ENCODE measurements at places on chromosomes 1 and 21.

GRCh38 chr1:35229587-35230360, 36.8 kb upstream of the SFPQ start:
- no peak for DNase-seq

GRCh38 chr1:26483980-26484379, 11.7 kb downstream of the HMGN2 start:
- DNase-seq: no peak

DNA sequence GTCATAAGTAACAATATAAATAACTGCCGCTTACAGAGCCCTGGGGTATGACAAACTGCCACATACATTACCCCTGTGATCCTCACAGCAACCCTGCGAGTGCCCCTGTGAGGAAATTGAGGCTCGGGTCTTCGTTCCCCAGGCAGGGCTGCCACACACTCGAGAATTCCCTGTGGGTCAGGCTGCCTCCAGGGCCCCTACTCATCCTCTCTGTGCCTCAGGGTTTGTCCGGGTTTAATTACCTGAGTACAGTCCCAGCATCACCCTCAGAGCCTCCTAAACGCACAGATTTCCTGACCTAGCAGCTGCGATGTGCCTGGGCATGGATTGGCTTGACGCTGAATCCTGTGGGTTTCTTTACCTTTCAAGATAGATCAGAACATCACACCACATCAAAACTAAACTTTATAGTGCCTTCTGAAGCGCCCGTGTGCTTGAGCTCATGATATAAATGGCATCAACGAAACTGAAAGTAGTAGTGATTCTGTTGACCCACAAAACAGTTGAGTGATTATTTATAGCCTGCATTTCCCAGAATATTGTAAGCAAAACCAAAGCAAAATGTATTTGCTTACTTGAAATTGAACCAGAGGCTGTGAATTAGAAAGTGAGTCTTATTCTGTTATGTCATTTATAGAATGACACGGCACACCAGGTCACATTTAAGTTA, 14.0 kb downstream of the SLC37A1 start:
- DNase-seq: peak; percentile 50

GRCh38 chr21:22277341-22277740, 1279.1 kb downstream of the NCAM2 start:
- no peak for DNase-seq

- no peak for DNase-seq
Measured at GRCh38 chr1:20124456-20125057, 5.2 kb upstream of the PLA2G2D start.

GRCh38 chr1:178098262-178098661, 4.4 kb downstream of the RASAL2 start:
- DNase-seq: no peak

DNA sequence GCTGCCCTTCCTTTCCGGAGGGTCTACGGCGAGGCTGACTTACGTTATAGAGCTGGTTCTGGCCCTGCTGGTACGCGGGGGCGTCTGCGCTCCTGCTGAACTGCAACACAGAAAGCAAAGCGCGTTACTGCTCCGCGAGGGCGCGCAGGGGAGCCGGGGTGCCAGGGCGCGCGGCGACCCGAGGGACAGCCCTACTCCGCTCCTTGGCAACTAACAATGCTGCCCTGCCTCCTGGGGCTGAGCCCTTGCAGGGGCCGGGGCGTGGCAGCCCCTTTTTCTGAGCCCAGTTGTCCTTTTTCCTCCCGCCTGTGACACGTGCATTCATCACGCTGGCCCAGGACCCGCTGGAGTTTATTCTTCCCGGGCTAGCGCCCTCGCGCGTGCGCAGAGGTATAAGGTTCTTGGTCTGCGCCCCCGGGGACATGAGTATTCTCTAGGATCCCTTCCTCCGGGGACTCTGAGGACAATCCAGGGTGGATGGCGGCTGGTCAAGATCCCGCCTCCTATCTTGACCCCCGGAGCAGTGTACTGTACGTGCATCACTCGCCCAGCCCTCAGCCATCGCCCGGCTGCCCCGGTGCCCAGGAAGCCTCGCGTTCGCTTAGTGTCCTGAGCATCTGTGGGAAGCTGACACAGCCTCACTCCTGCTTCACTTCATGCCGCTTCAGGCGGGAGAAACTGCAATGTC, 78.9 kb downstream of the CD247 start:
- peak; percentile 47 for DNase-seq

DNA sequence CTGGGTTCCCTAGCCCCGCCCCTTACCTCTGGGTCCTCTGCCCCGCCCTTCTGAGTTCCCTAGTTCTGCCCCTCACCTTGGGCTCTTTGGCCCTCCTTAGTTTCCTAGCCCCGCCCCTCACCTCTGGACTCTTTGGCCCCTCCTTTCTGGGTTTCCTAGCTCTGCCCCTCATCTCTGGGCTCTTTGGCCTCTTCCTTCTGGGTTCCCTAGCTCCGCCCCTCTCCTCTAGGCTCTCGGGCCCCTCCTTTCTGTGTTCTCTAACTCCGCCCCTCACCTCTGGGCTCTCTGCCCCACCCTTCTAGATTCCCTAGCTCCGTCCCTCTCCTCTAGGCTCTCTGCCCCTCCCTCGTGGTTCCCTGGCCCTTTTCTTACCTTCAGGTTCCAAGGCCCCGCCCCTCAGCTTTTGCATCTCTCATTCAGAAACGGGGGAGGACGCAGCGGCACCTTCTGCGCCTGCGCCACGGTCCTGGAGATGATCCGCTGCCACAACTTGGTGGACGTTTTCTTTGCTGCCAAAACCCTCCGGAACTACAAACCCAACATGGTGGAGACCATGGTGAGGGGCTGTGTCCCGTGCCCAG, 88.5 kb downstream of the PTPRU start:
- no peak for DNase-seq

DNA sequence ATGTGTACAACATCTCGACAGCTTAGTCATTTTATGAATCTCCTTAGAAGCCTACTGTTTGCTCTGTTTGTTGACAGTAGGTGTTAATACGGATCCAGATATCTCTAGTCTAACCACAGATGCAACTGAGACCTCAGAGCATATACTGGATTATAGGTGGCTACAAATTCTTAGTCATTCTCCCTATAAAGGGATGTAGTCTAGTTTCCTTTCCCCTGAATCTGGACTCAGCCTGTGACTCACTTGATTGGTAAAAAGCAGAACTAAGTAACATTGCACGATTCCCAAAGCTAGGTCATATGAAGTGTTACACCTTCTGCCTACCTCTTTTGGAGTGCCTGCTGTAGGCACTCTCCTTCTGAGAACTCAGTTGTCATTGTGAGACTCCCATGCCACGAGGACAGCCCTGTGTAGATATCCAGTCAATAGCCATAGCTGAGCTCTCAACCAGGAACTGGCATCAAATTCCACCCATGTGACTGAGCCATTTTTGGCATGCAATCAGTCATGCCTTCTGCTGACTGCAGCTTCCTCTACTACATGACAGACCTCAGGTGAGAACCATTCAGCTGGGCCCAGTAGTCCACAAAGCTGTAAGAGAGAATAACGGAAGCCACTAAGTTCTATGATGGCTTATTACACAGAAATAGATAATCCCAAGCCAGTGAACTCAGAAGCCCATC, 135.9 kb upstream of the CHRM3 start:
- no peak for DNase-seq

- DNase-seq: no peak
Measured at GRCh38 chr1:155892796-155893195, 18.4 kb downstream of the RIT1 start.

- DNase-seq: peak; percentile 59
Measured at GRCh38 chr21:36104317-36105300, 30.3 kb upstream of the CBR3 start.

DNA sequence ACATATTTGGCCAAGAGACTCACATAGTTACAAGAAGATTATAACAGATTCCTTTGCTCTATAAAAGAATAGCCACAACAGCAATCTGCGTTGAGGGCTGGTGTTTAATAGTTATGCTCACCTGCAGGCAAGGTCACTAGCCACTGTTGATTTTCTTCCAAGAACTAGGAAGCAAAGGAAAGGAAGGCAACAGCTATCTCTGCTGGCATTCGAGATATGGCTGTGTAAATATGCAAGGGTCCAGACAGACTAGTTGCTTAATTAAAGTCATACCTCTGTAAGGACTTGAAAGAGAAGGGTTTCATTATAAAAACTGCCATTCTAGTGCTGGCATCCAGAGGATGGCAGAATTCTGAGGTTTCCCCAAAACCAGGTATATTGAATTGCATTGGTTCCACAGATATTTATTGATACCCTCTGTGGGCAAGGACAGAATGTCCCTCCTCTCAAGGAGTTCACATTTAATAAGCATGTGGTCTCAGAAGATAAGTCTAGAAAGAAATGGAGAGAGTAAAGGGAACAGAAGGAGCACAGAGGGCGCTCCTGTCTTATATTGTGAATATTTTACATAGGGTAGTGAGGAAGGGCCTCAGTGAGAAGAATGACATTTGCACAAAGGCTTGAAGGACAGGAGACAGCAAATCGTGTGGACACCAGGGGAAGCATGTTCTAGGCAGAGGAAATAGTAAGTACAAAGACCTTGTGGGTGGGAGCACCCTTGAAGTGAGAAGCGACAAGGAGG, 23.6 kb upstream of the PLEKHA6 start:
- DNase-seq: peak; percentile 2

- no peak for DNase-seq
Measured at GRCh38 chr1:16189003-16189402, 23.4 kb downstream of the ARHGEF19 start.

DNA sequence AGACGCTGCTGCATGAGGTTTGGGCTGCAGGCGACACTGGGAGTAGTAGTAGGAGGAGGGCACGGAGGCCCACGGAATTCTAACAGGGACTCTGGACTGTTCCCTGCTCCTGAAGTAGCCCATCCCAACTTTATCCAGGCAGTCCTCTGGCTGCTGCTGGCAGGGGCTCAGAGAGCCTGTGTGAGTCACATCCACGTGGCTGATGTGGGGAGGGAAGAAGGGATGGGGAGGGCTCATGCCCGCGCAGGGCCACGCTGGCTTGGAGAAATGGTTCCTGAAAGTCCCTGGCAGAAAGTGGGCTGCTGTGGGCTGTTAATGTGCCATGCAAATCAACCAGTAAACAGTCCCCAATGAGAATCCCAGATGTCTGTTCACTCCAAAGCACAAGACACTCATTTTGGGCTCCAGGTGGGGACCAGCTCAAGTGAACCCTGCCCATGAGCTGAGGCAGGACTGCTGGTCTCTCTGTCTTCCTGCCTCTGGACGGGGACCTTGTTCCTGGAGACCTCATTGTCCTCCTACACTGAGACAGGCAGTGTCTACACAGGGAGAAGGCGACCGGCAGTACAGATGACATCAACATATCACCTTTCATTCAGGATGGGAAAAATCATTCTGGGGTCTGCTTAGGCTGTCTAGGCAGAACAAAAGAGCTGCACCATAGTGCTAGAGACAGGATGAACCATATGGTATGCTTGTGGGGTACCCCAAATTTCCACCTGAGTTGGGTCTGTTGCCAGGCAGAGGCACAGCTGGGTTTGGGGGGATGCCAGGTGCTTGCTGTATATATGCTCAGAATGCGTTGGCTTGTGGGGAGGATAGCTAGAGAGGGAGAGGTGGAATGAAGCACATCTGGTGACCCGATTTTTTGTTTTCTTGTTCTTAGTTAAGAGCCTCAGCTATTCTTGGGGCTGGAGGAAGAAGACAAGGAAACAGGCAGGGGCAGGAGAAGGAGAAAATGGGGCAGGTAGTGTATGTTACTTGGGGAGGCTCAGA, 57.9 kb upstream of the FMOD start:
- no peak for DNase-seq

GRCh38 chr1:107668762-107669161, 296.2 kb downstream of the VAV3 start:
- no peak for DNase-seq

DNA sequence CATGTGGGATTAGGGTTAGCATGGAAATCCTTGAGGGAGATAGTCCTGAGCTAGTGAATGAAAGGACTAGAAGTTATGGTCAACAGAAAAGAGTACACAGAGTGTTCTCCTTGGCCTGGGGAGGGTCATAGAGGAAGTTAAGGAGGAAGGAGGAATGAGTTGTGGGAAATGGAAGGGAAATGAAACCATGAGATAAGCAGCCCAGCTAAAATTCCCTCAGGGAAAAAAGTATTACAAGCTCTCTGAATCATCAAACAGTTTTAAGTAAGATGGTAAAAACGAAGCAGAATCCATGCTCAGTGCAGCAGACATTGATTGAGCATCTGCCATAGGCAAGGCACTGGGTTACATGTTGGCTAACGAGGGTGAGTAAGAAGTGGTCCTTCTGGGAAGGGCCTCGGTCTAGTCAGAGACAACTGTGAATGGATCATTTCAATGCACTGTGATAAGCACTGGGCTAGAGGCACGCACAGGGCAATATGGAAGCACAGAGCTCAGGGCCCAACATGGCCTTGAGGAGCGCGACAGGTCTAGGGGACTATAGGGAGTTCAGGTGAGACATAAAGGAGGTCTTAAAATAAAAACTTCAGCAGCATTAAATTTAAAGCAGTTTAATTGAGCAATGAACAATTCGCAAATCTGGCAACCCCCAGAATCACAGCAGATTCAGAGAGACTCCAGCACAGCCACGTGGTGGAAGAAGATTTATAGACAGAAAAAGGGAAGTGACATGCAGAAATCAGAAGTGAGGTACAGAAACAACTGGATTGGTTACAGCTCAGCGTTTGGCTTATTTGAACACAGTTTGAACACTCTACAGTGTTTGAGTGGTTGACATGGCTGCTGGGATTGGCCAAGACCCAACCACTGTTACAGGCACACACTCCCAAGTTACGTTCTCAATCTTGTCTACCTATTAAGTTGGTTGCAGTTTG, 219.5 kb downstream of the HLX start:
- DNase-seq: no peak

DNA sequence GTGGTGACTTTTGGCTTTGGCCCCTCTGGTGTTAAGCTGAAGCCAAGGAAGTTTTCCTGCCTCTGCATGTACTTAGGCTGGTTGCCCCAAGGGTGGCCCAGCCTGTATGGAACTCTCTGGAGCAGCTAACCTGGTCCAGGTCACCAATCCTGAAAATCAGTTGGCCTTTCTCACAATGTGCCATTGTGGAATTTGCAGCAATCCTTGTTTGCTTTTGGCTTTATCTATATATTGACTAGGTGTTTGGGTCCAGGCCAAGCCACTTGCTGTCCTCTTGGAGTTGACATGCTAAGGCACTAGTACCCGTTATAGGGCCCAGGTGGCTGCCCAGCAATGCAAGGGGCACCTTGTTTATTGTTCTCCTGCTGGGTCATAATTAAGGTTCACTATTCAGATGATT, 124.6 kb downstream of the CAMTA1 start:
- DNase-seq: no peak

DNA sequence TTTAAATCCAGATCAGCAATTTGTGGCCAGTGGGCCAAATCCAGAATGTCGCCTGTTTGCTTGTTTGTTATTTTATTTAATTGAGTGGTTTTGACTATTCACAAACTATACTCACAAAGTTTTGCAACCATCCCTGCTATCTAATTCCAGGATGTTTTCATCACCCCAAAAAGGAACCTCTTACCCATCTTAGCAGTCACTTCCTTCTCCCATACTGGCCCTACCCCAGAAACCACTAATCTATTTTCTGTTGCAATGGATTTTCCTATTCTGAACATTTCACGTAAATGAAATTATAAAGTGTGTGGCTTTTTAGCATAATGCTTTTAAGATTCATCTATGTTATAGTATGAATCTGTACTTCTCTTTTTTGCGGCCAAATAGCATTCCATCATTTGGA, 41.3 kb downstream of the WDTC1 start:
- no peak for DNase-seq

GRCh38 chr21:29208044-29208681, 77.7 kb downstream of the MAP3K7CL start:
- no peak for DNase-seq

Measured in stimulated activated CD4-positive, alpha-beta T cell treated with anti-CD3 and anti-CD28 coated beads, Interleukin-2, amount 100 ng/mL, for 24 hours (primary cell).